ENCODE measurements at places on chromosomes 13 and 19. TPM values are rescaled to one million over a fixed set of nuclear protein-coding genes. Genes with fewer than 3 reads are reported as not detected.

DNA sequence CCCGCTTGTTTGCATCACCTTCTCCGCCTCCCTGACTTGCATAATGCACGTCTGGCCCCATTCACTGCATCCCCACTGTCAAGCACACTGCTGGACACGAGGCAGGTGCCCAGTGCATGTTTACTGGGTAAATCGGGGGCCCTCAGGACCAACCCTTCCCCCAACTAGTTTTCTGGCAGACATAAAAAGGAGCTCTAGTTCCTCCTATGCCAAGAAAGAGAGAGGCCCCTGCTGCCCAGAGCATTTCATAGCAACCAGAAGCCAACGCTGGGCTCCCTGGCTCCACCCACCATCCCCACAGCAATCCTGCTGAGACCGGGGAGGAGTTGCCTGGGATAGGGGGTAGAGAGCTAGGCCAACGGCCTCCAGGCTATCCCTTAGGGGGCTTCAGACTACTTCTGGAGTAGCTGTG is 23.2 kb downstream of the ANKRD27 start:
- DNase-seq: no peak

DNA sequence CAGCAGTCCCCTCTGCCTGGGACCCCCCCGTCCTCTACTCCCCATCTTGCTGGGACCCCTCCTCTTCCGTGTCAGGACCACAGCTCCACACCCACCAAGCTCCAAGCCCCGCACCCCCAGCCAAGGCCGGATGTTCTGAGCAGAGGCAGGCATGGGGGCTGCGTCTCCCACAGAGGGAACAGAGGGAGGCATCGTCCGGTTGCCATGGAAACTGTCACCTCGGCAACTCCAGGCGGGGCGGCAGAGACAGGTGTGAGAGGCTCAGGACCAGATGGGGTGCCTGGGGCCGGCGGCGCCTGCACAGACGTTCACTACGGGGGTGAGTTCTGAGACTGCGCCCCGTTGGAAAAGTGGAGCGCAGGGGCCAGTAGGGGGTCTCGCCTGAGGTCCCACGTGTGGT is 5.4 kb downstream of the RNU6-9 start:
- no peak for DNase-seq

DNA sequence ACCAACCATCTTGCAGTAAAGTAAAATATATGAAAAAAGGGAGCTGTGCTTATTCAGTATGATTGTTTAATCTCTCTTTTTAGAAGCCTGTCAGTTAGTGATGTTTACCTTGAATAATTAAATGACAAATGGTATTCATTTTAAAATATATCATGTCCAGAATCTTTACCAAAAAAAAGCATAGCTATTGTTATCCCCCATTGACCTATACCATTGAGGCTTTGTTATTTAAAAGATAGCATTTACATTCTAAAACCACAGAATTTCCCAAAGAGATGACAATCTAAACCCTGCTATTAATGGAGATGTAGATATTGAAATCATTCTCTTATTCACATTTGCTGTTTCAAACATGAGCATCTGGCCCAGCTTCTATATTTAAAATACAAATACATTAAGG is 2.2 kb downstream of the CNMD start:
- DNase-seq: no peak

DNA sequence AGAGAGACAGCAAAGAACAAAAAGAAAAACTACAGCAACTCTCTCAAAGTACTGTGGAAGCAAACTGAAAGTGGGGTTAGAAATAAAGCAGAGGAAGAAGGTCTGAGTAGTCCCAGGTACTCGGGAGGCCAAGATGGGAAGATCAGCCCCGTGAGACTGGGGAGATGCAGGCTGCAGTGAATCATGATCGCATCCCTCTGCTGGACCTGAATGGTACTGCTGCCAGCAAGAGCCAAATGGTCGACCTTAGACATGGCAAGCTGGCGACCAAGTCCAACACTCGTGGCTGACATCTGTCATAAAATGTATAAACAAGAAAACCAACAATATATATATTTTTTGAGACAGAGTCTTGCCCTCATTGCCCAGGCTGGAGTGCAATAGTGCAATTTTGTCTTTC is 33.7 kb upstream of the ZNF724 start:
- DNase-seq: peak; percentile 76

- DNase-seq: no peak
Measured at GRCh38 chr13:77502104-77502720, 33.3 kb upstream of the SCEL start.

- no peak for DNase-seq
Measured at GRCh38 chr19:6039566-6040225, 61.8 kb upstream of the RANBP3 start.

GRCh38 chr13:59360108-59360507 is 803.6 kb downstream of the DIAPH3 start:
- DNase-seq: no peak

DNA sequence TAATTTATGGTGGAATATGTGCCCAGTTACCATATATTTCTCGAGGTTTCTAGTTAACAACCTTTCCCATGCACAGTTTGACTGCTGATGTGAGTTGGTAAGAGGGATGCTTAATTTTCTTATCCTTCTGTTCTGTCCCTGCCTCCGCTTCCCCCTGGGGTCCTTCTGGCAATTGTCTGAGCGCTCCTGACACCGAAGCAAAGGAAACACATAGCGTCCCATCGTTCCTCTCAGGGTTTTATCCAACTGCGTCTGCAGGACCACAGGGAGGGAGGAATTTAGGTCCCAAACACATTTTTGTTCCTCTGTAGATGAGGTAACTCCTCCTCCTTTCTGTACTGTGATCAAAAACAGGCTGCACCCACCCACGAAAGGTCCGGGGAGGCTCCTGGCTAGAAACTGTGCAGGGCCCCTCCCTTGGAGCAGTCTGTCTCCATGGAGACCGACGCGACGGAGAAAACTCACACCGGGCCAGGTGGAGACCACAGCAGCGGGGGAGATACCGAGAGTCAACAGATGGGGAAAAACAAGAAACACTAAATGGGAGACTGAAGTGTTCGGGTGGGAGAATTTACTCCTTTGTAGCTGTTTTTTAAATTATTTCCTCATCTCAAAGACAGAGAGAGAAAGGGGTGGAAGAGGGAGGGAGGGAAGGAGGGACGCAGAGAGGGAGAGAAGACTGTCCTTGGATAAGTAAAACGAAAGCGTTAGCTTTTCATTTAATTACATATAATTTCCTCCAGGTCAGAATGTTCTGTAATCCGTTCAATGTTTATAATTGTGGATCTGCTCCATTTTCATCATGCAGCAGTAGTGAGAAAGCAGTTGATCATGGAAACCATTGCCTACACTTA is 191.8 kb upstream of the NBEA start:
- peak; percentile 27 for DNase-seq

GRCh38 chr19:38850436-38850975 is 720 bp upstream of the HNRNPL start:
- no peak for DNase-seq

Gene ATXN8OS
- total RNA-seq: not detected

Gene NTF4
- not detected for total RNA-seq

Gene CCNA1
- total RNA-seq: not detected

Gene EID2B
- total RNA-seq: 3.9 TPM

Gene CCDC70
- total RNA-seq: not detected

Gene SHC2
- 119 TPM for total RNA-seq

Gene SIGLEC8
- not detected for total RNA-seq

Gene MBD3L3
- total RNA-seq: not detected
